Stimulated activated CD4-positive, alpha-beta T cell treated with anti-CD3 and anti-CD28 coated beads, Interleukin-1b, Interleukin-23, amount 100 ng/mL, for 48 hours (primary cell): ENCODE measurements at places on chromosomes 1 and 21.
A peak's percentile ranks its signal among the peaks of the same experiment; 100 is the strongest.

- no peak for DNase-seq
These were observed 6.8 kb upstream of the DMRTA2 start for GRCh38 chr1:50430010-50430405.

DNA sequence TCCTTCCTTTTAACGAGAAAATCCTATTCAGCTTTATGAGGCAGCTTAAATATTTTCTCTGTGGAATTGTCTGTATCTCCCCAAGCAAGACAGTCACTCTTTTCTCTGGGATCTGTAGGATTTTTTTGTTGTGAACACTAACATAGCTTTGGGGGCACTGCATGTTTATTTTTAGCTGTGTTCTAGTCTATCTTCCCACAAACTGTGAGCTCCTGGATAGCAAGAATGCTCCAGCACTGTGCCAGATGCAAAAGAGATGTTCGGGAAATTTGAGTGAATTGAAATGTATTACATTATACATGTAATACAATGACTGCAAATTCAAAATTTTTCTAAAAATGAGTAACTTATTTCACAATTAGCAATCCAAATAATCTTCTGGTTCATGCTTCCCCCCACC lies 282.2 kb downstream of the PLPP3 start:
- no peak for DNase-seq

GRCh38 chr21:25562660-25563059 lies 44.6 kb downstream of the MRPL39 start:
- no peak for DNase-seq

GRCh38 chr1:53256511-53257453 lies 18.5 kb upstream of the MAGOH start:
- DNase-seq, result no peak

GRCh38 chr1:9004700-9005394 lies 21.4 kb downstream of the SLC2A7 start:
- DNase-seq, result peak; percentile 80

DNA sequence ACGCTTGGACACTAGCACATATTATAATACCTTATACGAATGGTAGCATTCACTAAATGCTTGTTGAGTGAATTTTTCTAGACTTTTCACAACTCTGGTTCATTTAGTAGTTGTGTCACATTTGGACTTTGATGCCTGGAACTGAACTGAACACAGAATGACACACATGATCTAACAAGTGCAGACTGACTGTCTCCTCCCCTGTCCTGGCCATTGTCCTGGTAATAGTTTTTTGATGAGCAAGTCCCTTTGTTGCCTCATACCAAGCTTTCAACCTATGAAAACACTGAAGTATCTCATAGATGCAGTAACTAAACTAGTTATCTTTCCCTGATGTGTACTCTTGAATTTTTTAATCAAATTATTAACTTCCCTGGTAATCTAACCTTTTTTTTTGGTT lies 66.4 kb downstream of the LRRC8D start:
- DNase-seq, result no peak

DNA sequence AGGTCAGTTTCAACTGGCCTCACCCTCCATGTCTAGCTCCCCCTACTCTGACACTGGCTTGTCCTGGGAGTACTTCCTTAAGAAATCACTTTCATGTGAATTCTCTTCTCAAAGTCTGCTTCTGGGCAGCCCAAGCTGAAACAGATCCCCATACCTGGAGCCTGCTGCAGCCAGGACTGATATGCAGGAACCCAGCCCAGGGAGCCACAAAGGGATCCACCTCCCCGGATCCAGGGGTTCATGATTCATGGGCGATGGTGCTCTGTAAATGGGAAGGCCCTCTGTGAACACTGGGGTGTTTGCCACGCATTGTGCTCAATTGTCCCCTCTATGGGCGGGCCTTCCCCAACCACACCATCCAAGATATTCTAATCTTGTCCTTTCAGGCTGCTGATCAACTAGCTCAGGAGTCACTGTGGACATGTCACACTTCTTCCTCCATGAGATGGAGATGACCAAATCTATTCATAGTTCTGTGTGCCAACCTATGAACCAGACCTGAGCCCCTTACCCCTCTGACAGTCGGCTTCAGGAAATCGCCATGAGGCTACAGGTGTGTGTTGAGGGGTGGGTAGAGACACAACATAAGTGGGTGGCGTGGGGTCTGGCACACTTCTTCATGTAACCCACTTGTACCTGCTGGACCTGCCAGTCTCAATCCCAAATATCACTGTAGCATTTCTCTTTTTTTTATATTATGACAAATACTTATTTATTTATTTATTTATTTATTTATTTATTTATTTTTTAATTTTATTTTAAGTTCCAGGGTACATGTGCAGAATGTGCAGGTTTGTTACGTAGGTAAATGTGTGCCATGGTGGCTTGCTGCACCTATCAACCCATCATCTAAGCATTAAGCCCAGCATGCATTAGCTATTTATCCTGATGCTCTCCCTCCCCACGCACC lies 41.8 kb downstream of the RUNX3 start:
- DNase-seq, result no peak

DNA sequence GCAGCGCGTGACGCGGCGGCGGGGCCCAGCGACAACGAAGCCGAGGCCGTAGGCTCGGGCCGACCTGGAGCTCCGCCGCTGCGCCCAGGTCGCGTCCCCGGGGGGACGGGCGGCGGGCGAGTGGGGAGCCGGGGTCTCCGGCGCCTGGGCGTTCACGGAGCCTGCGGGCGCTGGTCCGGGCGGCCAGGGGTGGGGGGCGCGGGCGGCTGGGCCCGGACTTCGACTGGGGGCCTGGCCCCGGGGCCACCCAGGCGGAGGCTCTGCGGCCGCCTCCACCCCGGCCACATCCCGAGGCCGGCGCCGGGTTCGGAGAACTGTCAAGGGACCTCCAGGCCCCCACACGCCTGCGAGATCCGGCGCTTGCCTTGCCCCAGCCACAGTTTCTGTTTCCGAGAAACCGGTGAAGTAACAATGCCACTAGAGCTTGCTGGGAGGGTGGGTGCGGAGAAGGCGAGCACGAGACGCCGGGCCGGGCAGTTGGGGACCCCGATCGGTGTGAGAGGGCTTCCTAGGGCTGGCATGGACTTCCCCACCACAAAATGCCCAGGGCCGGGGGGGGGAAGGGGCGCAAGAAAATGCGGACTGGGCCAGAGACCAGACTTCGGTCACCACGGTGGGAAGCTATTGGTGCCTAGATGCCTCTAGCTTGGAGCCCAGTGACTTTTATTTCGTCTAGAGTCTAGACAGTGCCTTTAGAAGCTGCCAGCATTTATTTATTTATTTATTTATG lies 501 bp downstream of the FBXO6 start:
- peak; percentile 48 for DNase-seq

- DNase-seq, result no peak
These were observed 726.5 kb downstream of the PTPRU start for GRCh38 chr1:29962831-29963247.

DNA sequence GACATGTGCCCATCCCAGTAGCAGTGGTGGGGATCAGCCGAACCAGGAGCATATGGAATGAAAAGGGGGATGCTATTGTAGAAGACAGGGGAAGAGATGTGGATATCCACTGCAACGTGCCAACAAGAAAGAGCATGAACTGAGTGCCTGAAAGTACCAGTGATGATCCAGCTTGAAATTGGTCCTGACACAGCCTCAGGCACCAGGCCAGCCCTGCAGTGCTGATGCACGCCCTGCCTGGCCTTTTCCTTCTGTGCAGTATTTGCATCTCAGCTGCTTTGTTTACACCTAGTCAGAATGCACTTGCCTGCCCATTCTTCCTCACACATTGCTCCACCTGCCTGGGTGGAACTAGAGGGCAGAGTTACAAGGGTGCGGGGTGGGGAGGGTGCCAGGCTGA lies 50.3 kb upstream of the ARTN start:
- no peak for DNase-seq

GRCh38 chr1:62436039-62436465 lies 797 bp upstream of the USP1 start:
- DNase-seq, result no peak

GRCh38 chr1:234140388-234140787 lies 232.9 kb upstream of the COA6 start:
- no peak for DNase-seq

DNA sequence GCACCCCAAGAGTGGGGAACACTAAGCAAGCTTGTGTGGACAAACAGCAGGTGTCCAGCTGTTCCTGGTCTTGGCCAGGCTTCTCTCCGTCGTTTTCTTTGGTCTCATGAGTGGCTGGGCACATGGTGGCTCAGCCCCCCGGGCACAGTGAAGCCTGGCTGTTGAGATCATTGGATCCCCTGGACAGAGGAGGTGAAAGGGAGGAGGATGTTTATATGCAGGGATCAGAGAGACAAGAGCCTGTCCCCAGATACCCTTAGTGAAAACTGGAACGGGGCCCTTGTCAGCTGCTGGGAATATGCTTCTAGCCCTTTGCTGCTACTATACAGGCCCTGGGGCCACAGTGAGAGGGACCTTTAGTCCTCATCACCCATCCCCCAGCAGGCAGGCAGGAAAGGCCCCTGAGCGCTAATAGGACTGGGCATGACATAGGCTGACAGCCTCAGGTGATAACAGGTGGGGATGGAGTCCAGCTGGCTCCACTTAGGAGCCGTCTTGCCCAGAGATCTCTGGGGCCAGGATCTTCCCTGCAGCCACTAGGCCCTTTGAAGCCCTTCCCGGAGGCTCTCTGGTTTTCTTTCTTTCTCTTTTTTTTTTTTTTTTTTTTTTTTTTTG lies 16.4 kb downstream of the EPHA8 start:
- DNase-seq, result no peak

- DNase-seq, result no peak
These were observed 31.1 kb downstream of the NHLH2 start for GRCh38 chr1:115809847-115810246.

DNA sequence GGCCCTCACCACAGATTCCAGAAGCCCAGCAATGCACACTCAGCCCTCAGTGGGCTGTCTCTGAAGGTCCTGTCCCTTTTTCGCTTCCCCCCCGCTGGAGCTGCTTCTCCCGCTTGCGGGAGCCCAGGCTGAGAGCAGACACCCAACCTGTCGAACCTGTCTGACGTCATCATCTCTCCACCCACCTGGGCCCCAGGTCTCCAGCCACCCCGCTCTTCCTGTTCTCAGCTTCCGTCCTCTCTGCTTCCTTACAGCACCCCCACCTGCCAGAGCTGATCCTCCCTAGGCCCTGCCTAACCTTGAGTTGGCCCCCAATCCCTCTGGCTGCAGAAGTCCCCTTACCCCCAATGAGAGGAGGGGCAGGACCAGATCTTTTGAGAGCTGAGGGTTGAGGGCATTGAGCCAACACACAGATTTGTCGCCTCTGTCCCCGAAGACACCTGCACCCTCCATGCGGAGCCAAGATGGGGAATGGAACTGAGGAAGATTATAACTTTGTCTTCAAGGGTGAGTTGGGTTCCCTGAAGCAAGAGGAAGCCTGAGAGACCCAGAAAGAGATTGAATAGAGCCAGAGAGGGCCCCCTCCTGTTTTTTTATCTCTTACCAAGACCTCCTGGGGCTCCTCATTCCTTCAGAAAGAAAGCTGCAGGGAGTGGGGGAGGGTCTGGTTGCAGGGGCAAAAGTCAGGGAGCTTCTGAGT lies at the start of gene RAB25:
Gene RAB25 (plus strand): TSS at position 224 of the 700 bp plus-strand sequence. CDS start 241 bp downstream, at position 465.
- DNase-seq, result no peak

DNA sequence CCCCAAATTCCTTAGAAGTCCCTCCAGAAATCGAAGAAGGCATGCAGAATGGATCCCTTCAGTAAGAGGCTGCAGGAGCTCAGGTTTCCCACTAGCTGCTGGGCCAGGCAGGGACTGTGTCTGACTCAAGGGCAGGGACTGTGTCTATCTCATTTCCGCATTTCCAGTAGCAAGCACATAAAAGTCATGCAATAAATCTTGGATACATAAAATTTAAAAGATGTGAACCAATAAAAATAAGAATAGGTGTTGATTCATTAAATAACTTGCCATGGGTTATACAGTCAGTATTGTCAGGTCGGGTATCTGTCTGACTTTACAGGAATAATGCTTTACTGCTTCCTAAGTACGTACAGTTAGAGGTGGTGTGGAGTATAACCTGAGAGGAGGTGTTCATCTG lies 15.2 kb downstream of the PM20D1 start:
- no peak for DNase-seq

DNA sequence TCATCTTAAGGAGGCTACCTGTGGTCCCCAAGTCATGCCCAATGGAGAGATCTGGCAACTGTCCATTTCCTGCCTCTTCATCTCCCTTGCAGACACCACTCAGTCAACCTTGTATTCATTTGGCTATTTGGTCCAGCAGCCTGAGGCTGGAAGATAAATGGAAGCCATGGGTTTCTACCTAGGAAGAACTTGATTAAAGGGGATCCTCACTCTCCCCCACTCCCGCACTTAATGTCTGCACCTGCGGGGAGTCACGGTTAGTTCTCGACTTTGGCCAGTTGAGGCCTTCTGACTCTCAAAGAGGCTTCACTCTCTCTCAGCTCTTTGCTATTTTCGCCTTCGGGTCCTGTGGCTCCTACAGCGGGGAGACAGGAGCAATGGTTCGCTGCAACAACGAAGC lies 8.4 kb upstream of the ATXN7L2 start:
- no peak for DNase-seq

- DNase-seq, result no peak
These were observed 464.1 kb upstream of the BEND5 start for GRCh38 chr1:49240709-49241221.

DNA sequence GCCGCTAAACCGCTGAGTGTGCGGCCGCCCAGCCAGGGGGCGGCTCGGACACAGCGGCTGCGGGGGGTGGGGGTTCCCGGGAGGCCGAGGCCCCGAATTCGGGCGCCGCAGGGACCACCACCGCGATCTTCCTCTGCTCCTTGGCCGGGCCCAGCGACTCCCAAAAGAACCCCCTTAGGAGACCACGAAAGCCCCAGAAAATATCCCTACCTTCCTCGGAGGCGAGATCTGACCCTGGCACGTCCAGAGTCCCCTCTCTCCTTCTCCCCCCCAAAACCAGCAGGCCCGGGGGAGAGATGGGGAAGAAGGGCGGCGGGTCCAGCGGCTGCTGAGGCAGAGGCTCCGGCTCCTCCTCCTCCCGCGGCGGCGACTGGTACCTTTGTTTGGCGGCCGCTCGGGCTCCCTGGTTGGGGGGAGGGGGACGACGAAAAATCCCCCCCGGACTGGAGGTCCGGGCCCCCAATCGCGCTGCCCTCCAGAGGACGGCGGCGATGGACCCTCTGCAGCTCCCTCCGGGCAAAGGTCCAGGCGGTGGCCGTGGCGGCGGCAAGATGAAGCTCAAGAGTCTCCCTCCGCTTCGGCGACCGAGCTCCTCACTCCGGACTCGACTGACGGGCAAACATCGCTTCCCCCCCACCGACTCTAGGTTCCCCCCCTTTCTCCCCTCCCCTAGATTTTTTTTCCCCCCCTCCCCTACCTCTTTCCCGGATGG lies at the start of gene ARID4B:
Gene ARID4B (minus strand): TSS at position 621 of the 712 bp plus-strand sequence. CDS start 1,260 bp downstream, outside the sequence.
- DNase-seq, result no peak

- no peak for DNase-seq
These were observed 88.2 kb downstream of the GABPA start for GRCh38 chr21:25822981-25823380.

GRCh38 chr1:159441360-159441759 lies 1.8 kb downstream of the OR10J1 start:
- no peak for DNase-seq
